Stimulated activated CD4-positive, alpha-beta T cell treated with anti-CD3 and anti-CD28 coated beads, Interleukin-12 subunit alpha, Interleukin-12 subunit beta, amount 100 ng/mL, for 24 hours (primary cell): ENCODE measurements at places on chromosomes 7 and 10.

GRCh38 chr10:123554656-123555055 lies 111.5 kb upstream of the GPR26 start:
- DNase-seq: no peak

DNA sequence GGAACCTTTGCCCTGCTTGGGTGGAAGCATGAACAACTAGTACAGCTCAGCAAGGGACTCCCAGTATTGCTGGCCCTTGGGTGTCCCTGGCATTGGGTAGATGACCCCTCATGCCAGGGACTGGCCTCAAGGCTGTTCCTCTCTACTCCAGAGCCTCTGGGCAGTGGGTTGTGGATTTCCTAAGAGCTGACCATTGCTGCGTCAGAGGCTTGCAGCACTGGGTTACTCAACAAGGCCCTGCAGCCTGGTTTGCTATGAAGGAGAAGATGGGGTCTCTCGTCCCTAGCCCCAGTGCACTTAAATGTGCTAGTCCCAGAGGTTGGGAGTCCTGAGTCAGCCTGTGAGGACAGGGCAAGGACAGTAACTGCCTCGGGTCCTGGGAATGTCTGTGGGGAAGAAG lies 2.5 kb downstream of the VSIR start:
- DNase-seq: no peak

DNA sequence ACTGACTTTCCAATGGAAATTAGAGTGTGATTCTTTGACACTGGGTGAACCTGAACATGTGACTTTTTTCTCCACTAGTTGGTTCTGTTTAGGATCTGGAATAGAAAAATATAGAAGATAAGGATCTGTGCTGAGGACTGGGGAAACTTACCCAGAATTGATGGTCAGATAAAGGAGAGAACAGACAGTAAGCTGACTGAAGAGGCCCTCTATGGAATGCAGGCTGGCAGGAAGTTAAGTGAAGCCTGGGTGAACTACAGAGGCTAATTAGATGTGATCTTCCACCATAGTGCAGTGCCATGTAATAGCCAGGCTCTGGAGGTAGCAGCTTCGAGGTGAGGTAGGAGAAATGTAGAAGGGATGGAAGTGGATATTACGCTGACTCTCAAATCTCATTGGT lies 455.3 kb downstream of the PLXDC2 start:
- no peak for DNase-seq

- DNase-seq: no peak
Observed at GRCh38 chr10:30169342-30169741, 110.0 kb upstream of the JCAD start.

GRCh38 chr10:22701132-22701826 lies 13.1 kb downstream of the PIP4K2A start:
- DNase-seq: no peak

- DNase-seq: no peak
Observed at GRCh38 chr7:149140831-149141230, 6.4 kb upstream of the ZNF398 start.
